ENCODE measurements at places on chromosomes 2 and 18.
A peak's percentile ranks its signal among the peaks of the same experiment; 100 is the strongest.

DNA sequence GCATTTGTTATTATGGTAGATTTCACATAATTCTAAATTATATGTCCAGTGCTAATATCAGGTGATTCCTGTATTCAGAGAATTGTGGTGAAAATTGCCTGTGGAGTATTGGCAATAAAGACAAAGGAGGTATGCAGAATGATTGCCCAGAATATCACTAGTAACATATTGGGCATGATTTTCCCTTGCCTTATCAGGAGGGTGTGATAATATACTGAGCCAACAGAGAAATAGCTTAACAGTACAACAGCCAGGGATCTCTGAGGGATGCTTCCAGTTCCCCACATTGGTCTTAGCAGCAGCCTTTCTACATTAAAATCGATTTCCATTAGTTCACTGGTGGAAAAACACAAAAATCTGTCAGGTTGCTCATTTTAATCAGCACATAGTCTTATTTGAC lies 122.9 kb upstream of the COL3A1 start:
- no peaks in the 10 kb centered on the region for H3K36me3 ChIP-seq
- H3K27ac ChIP-seq, result no peak overlapping the region
- no peaks in the 10 kb centered on the region for H3K4me1 ChIP-seq
- DNase-seq, result no peak
- H3K27me3 ChIP-seq, result no peaks in the 10 kb centered on the region

- peaks cover 7% of the 10 kb centered on the region for H3K27me3 ChIP-seq
- no peak overlapping the region for H3K4me3 ChIP-seq
- DNase-seq, result no peak
- H3K27ac ChIP-seq, result no peak overlapping the region
- no peaks in the 10 kb centered on the region for H3K36me3 ChIP-seq
These were observed 130.3 kb upstream of the LHCGR start for GRCh38 chr2:48885841-48886240.

DNA sequence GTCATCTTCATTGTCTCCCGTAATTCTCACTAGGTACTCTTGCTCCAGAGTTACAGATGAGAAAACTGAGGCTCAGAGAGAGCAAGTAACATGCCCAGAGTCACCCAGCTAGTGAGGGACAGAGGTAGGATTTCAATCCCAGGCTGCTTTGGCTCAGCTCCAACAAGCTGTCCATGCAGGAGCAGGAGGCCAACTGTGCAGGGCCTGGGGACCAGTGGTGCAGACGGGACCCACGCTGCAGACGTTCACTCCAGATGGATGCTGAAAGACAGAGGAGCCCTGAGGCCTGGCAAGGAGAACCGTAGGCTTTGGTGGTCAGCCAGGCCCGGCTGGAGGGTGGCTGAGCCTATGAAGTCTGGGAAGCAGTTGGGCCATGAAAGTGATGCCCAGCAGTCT lies 102.6 kb downstream of the MCFD2 start:
- H3K27me3 ChIP-seq, result peaks cover 34% of the 10 kb centered on the region
- no peak overlapping the region for H3K27ac ChIP-seq
- DNase-seq, result no peak
- H3K4me1 ChIP-seq, result peaks cover 12% of the 10 kb centered on the region

- DNase-seq, result no peak
- peaks cover 4% of the 10 kb centered on the region for H3K27me3 ChIP-seq
- H3K27ac ChIP-seq, result peak overlapping the region; percentile 74
- H3K4me1 ChIP-seq, result peaks cover 14% of the 10 kb centered on the region
- H3K36me3 ChIP-seq, result no peaks in the 10 kb centered on the region
- no peak overlapping the region for H3K4me3 ChIP-seq
These were observed 102.2 kb downstream of the MSTN start for GRCh38 chr2:189960346-189960745.

- H3K27me3 ChIP-seq, result peaks cover 8% of the 10 kb centered on the region
- no peak for DNase-seq
- H3K4me1 ChIP-seq, result no peaks in the 10 kb centered on the region
- H3K4me3 ChIP-seq, result no peak overlapping the region
- peaks cover 96% of the 10 kb centered on the region for H3K36me3 ChIP-seq
These were observed 30.5 kb downstream of the ANKMY1 start for GRCh38 chr2:240527153-240527750.

GRCh38 chr2:174492963-174493431 lies 6.2 kb upstream of the GPR155 start:
- H3K4me3 ChIP-seq, result no peak overlapping the region
- peaks cover 12% of the 10 kb centered on the region for H3K36me3 ChIP-seq
- peaks cover 8% of the 10 kb centered on the region for H3K4me1 ChIP-seq
- no peak for DNase-seq

DNA sequence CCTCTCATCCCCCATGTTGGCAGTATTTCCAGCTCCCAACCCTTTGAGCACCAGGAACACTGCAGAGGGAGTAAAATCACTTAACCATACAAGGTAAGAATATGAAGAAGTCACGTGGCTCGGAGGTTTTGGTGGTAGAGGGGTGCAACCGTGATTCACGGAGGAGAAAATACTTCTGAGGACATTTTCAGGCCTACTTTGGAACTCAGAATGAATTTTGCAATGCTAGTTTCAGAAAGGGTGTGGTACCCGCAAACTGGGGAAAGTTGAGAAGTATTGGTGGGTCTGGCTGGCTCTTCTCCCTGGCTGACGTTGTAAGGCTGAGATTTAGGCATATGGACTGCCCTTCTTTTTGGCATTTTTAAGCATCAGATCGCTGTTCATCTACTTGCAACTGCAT lies 442 bp downstream of the SERPINB5 start:
- H3K4me1 ChIP-seq, result no peaks in the 10 kb centered on the region
- peaks cover 4% of the 10 kb centered on the region for H3K27me3 ChIP-seq
- no peak overlapping the region for H3K27ac ChIP-seq
- no peak for DNase-seq
- H3K36me3 ChIP-seq, result no peaks in the 10 kb centered on the region

- H3K27ac ChIP-seq, result no peak overlapping the region
- peaks cover 3% of the 10 kb centered on the region for H3K27me3 ChIP-seq
- no peak overlapping the region for H3K4me3 ChIP-seq
- DNase-seq, result no peak
These were observed 184.4 kb upstream of the SESTD1 start for GRCh38 chr2:179449010-179449409.

GRCh38 chr2:12930391-12930790 lies 213.7 kb downstream of the TRIB2 start:
- peak; percentile 37 for DNase-seq
- peaks cover 36% of the 10 kb centered on the region for H3K4me1 ChIP-seq
- peaks cover 7% of the 10 kb centered on the region for H3K27me3 ChIP-seq
- no peaks in the 10 kb centered on the region for H3K36me3 ChIP-seq
- no peak overlapping the region for H3K4me3 ChIP-seq

GRCh38 chr2:241925277-241925676 lies 55.7 kb downstream of the RTP5 start:
- peak overlapping the region; percentile 46 for H3K27ac ChIP-seq
- peaks cover 12% of the 10 kb centered on the region for H3K4me1 ChIP-seq
- no peak for DNase-seq
- peaks cover 16% of the 10 kb centered on the region for H3K27me3 ChIP-seq
- H3K36me3 ChIP-seq, result no peaks in the 10 kb centered on the region
- H3K4me3 ChIP-seq, result no peak overlapping the region

DNA sequence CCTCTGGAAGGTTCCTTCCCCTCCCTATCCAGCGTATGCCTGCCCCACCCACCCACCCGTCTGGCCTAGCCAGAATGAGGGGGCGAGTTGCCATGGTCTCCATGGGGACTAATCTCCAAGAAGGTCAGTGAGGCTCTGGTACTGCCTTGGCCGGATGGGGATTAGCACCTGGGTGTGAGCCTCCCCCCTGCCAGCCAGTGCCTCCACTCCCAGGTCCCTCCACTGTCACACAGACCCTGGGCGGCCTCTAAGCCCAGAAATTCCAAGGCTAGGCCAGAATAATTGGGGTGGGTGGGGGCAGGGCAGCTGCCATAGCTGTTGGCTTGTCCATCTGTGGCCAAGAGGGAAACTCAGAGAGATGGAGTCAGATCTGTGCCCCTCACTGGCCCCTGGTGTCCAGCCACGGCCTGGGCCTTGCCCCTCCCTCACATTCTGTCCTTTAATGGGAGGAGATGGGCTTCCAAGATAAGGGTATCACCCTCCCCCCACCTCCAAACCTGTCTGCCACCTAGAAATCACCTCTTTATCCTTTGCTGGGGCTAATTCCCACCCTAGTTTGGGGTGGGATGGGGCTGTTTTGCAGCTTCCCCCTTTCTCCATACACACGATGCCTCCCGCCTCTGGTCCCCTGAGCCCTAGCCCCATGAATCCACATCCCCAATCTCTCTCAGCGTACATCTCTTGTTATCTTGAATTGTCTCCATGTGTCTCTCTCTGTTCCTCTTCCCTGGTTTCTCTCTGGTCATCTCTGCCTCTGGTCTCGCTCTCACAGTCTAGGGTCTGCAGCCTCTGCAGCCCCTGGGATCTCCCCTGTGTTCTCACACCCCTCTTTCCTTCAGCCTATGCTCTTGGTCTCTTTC lies 6.0 kb upstream of the CRYBA2 start:
- H3K4me3 ChIP-seq, result no peak overlapping the region
- no peaks in the 10 kb centered on the region for H3K36me3 ChIP-seq
- no peak for DNase-seq
- H3K27ac ChIP-seq, result no peak overlapping the region

GRCh38 chr2:72031346-72032110 lies 116.1 kb downstream of the CYP26B1 start:
- no peak for DNase-seq
- H3K27ac ChIP-seq, result no peak overlapping the region
- peaks cover 19% of the 10 kb centered on the region for H3K4me1 ChIP-seq

GRCh38 chr2:4979111-4979510 lies 713.1 kb upstream of the SOX11 start:
- H3K27me3 ChIP-seq, result no peaks in the 10 kb centered on the region
- no peak for DNase-seq
- no peak overlapping the region for H3K27ac ChIP-seq
- peaks cover 10% of the 10 kb centered on the region for H3K4me1 ChIP-seq
- H3K36me3 ChIP-seq, result no peaks in the 10 kb centered on the region

- peaks cover 2% of the 10 kb centered on the region for H3K27me3 ChIP-seq
- peak overlapping the region; percentile 3 for H3K27ac ChIP-seq
- no peaks in the 10 kb centered on the region for H3K4me1 ChIP-seq
- H3K4me3 ChIP-seq, result no peak overlapping the region
- DNase-seq, result no peak
- peaks cover 38% of the 10 kb centered on the region for H3K36me3 ChIP-seq
These were observed 15.9 kb downstream of the GTF3C3 start for GRCh38 chr2:196783431-196784094.

- H3K4me1 ChIP-seq, result peaks cover 11% of the 10 kb centered on the region
- H3K36me3 ChIP-seq, result peaks cover 5% of the 10 kb centered on the region
- no peak overlapping the region for H3K4me3 ChIP-seq
- no peak overlapping the region for H3K27ac ChIP-seq
These were observed 89.5 kb upstream of the ALKAL2 start for GRCh38 chr2:377414-377813.

GRCh38 chr2:191917430-191917881 lies 70.6 kb upstream of the CAVIN2 start:
- no peaks in the 10 kb centered on the region for H3K36me3 ChIP-seq
- H3K4me1 ChIP-seq, result peaks cover 15% of the 10 kb centered on the region
- H3K27ac ChIP-seq, result peak overlapping the region; percentile 1
- H3K4me3 ChIP-seq, result no peak overlapping the region
- no peak for DNase-seq

- DNase-seq, result no peak
- H3K4me1 ChIP-seq, result no peaks in the 10 kb centered on the region
- no peak overlapping the region for H3K4me3 ChIP-seq
- H3K27me3 ChIP-seq, result peaks cover 4% of the 10 kb centered on the region
These were observed 344.0 kb downstream of the ARHGAP15 start for GRCh38 chr2:143473216-143473615.

DNA sequence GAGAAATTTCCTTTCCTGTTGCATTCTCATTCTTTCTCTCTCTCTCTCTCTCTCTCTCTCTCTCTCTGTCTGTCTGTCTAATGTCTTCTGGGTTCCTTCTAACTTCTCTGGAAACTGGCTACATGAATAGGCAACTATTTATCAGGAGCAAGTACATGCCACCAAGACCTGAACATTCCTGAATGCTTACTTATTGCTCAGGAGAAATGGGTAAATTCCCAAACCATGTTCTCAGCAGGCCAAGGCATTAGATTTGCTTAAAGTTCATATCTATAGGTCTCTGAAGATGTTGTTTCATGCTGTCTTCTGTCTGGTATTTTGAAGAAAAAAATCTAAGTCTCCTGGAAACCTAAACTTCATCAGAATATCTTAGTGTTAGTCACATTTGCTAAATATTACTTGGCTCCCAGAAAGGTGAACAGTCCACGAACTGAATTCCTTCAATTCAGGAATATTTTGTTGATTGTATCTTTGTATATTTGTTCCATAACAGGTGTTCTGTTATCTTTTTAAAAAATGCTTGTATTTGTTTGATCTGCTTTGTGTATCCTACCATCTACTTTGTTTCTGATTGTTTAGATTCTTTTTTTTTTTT lies 77.2 kb upstream of the FIGN start:
- H3K27ac ChIP-seq, result no peak overlapping the region
- peaks cover 6% of the 10 kb centered on the region for H3K36me3 ChIP-seq
- H3K4me3 ChIP-seq, result no peak overlapping the region
- peaks cover 3% of the 10 kb centered on the region for H3K27me3 ChIP-seq
- no peak for DNase-seq

DNA sequence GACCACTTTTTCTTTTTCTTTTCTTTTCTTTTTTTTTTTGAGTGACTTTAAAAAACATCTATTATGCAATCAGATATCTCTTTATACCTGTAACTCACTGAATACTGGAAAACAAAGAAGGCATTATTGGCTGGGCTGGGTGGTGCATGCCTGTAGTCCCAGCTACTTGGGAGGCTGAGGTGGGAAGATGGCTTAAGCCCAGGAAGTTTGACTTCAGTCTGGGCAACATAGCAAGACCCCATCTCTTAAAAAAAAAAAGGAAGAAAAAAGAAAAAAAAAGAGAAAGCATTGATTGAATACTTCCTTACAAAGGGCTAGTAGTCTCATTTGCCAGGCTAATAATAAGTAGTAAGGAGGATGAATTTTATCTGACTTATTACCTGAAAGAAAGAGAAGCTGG lies 2.7 kb upstream of the MTCL1 start:
- no peak overlapping the region for H3K27ac ChIP-seq
- no peaks in the 10 kb centered on the region for H3K36me3 ChIP-seq
- H3K4me1 ChIP-seq, result peaks cover 40% of the 10 kb centered on the region
- H3K4me3 ChIP-seq, result no peak overlapping the region
- DNase-seq, result no peak

GRCh38 chr2:58925676-58926081 lies 684.6 kb upstream of the FANCL start:
- H3K4me3 ChIP-seq, result no peak overlapping the region
- no peak for DNase-seq
- H3K36me3 ChIP-seq, result no peaks in the 10 kb centered on the region
- no peaks in the 10 kb centered on the region for H3K4me1 ChIP-seq
- no peak overlapping the region for H3K27ac ChIP-seq

- H3K4me1 ChIP-seq, result no peaks in the 10 kb centered on the region
- no peak for DNase-seq
- H3K27me3 ChIP-seq, result peaks cover 7% of the 10 kb centered on the region
- H3K36me3 ChIP-seq, result no peaks in the 10 kb centered on the region
- no peak overlapping the region for H3K27ac ChIP-seq
- no peak overlapping the region for H3K4me3 ChIP-seq
These were observed 350.4 kb downstream of the MBD2 start for GRCh38 chr18:53874103-53874502.

Measured in nephron progenitor cell (in vitro differentiated cells).